ENCODE measurements at places on chromosomes 2 and 18. TPM values are rescaled to one million over a fixed set of nuclear protein-coding genes. Genes with fewer than 3 reads are reported as not detected.

The PIEZO2 gene
- 2.4 TPM for total RNA-seq

The MEP1B gene
- total RNA-seq: not detected

The STARD6 gene
- not detected for total RNA-seq

DNA sequence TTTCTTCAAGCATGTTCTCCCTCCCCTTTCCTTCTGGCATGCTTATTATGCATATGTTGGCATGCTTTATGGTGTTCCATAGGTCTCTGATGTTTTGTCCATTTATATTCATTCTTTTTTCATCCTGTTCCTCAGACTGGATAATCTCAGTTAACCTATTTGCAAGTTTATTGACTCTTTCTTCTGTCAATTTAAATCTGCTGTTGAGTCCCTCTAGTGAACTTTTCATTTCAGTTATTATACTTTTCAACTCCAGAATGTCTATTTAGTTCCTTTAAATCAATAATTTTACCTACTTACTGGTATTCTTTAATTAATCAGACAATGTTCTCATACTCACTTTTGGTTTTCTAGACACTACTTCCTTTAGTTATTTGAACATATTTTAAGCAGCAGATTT lies 101.2 kb downstream of the GALNT14 start:
- DNase-seq: no peak

The CNRIP1 gene
- total RNA-seq: 48.0 TPM

DNA sequence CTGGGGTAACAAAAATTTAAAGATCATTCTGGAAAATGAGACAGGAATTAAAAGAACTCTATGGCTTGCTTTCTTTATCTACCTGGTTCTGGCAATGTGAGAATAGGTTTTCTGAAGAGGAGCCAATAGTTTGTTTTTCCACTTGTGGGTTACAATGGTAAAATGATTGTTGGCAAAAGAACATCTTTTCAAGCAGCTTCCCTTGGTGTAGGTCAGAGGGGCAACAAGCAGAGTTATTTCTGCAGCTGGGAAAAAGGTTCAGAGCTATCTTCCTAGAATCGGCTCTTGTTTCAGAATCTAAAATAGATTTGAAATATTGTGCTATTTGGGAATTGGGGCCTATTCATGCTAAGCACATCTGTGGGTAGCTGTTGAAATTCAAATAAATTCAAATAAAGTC lies 11.5 kb upstream of the TSPYL6 start:
- no peak for DNase-seq

DNA sequence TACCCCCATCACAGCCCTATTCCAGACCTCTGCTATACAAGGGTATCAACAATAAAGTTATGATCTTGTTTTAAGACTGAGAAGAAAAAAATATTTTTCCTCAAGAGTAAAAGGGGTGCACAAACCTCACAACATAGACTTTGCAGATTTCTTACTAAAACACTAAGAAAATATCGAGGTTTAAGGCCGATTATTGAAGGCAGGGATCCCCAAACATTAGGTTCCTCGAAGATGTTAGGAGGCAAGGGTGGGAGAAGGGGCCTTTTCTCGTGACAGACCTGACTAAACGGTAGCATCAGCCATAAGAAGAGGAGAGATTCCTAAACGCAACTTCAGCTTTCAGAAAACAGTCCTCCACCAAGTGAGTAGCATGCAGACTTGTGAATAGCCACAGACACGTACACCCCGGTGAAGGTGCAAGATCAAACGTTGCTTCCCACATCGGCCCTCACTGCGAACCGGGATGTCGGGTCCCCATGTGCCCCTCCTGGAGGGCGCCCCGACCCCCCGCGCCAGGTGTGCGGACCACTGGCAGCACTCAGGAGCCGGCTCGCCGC lies 678 bp downstream of the PIAS2 start:
- no peak for DNase-seq

DNA sequence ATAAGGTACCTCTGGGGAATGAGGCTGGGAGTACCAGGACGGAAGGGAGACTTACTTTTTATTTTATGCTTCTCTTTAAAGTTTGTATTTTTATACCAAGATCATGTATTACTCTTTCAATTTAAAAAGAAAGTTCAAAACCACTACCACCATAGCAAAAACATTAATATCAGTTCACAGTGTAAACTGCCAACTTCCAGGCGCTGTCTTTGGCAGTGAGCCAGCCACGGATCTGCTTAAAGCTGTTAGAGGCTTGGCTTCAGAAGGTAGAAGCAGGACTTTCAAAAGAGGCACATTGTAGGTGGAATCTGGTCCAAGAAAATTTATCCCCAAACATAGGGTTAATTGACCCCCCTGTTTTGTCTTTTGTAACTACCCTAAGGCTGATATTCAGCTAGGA lies 74.8 kb downstream of the B3GNT2 start:
- DNase-seq: peak; percentile 48

DNA sequence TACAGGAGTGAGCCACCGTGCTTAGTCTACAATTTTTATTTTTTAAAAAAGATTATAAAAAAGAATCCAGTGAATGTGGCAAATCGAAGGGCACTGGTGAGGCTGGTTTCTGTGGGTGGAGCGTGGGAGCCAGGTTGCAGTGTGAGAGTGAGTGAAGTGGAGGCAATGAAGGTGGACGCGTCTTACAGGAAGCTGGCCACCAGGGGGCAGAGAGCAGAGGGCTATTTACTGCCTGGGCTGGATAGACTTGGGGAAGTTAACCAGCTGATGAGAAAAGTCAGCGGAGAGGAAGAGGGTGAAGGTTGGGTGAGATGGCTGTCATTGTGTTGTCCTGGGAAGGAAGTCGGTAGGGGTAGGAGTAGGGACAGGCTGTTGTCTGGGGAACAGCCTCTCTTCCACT lies 6.8 kb downstream of the SCTR start:
- DNase-seq: no peak

GRCh38 chr2:237205561-237205971 lies 119.9 kb downstream of the COPS8 start:
- DNase-seq: no peak

GRCh38 chr2:23533338-23533695 lies 148.3 kb downstream of the KLHL29 start:
- no peak for DNase-seq

The CD207 gene
- not detected for total RNA-seq

DNA sequence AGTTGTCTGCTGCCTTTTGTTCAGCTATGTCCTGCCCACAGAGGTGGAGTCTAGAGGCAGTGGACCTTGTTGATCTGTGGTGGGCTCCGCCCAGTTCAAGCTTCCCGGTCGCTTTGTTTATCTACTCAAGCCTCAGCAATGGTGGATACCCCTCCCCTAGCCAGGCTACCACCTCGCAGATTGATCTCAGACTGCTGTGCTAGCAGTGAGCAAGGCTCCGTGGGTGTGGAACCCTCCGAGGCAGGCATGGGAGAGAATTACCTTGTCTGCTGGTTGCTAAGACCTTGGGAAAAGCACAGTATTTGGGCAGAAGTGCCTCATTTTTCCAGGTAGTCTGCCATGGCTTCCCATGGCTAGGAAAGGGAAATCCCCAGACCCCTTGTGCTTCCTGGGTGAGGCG lies 146.0 kb downstream of the KCNJ3 start:
- no peak for DNase-seq

DNA sequence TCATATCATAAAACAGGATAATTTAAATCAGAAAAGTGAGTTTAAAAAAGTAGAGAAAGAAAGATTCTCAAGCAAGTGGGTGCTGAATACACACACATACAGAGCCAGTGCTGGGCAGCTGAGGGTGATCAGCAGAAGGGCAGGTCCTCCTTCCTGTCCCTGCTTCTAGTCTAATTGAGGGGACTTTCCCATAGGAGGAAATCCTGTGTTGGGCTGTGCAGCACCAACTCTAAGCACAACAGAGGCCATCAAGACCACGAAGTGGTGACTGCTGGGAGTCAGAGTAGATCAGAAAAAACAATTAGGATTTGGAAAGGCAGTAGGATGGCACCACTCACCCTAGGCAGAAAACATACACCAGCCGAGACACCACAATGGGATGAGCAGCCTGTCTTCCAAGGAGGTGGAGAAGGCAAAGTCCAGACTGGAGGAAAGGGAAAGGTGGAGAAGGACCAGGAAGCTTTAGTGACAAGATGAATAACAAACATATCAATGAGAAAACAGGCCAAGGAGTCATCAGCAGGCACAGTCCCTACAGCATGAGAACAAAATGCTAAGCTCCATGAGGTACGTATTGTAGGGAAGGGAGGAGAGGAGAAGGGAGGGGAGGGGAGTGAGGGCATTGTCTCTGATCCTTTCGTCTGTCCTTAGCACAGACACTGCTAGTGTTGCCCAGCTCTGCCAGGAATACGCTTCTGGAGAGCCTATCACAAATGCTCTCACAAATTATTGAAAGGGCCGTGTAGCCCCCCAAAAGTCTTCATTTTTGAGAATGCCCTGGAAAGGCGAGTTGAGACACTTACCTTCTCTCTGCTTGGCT lies 16.7 kb upstream of the MSGN1 start:
- DNase-seq: no peak

The MARCHF7 gene
- total RNA-seq: 84.8 TPM

The ABCB11 gene
- total RNA-seq: not detected

- no peak for DNase-seq
These were observed 56.9 kb upstream of the LPIN2 start for GRCh38 chr18:3069671-3070433.

DNA sequence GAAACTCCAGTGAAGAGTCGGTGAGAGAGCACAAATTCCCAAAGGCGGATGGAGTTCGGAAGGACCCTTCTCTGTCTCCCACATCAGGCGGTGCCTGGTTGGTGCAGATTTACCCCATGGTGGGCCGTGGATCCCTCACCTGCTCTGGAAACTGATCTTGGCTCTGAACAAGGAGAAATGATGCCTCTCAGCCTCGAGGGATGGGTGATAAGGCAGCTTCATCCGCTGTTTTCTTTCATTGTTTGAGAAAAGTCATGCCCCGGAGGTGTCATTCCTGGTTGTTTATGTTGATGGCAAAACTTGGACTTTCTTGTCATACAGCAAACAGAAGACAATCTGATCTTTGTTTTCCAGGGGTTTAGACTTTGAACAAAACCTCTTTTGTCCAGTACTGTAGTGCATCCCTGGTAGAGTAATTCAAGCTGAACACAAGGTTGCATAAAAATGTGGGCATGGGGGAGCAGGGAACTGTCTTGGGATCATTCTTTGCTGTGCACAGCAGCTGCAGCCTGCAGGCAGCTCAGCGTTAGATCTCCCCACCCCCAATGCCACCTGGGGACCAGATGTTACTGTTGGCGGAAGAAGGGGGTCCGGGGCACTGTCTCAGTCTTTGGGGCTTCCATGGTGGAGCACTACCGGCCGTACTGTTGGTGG lies 81.3 kb downstream of the NFATC1 start:
- DNase-seq: no peak

GRCh38 chr2:187976259-187976985 lies 315.3 kb upstream of the GULP1 start:
- no peak for DNase-seq

- no peak for DNase-seq
These were observed 106.9 kb downstream of the FARSB start for GRCh38 chr2:222548992-222549391.

- DNase-seq: no peak
These were observed 5.2 kb downstream of the ARHGAP25 start for GRCh38 chr2:68739595-68740399.

DNA sequence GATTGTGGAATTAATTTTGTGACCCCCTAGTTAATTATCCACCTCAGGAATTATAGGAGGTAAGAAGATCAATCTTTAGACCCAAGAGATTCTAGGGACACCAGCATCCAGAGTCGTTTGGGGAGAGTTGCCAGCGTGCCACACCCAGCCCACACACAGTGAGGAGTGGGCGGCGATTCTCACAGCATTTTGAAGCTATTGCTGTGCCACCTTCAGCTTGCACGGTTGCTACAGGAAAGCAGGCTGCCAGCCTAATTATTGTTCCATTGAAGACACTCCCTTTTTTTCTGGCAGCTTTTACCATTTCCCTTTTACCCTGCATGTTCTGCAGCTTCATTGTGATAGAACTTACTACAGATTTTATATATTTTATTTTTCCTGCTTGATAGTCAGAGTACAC lies 13.1 kb upstream of the MYL12A start:
- no peak for DNase-seq

- DNase-seq: no peak
These were observed 103.0 kb downstream of the USP40 start for GRCh38 chr2:233463586-233463985.

- DNase-seq: no peak
These were observed 13.7 kb downstream of the NCL start for GRCh38 chr2:231450548-231450989.

DNA sequence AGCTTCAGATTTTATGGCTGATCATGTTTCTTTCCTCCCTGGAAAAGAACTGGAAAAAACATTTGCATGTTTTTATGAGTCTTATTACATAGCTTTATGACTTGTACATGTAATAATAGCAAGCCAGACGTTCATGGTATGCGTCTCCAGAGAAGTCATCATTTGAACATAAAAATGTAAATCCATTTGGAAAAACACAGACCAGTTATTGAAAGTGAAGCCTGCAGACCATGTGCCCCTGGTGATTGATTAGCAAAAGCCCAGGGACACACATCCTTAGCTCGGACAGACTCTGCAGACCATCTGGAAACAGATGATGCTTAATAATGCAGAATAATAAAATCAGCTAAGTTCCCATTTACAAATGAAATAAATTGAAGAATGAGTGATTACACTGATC lies 283.1 kb downstream of the TDRD15 start:
- DNase-seq: no peak

The IL1R1 gene
- total RNA-seq: 36.5 TPM

GRCh38 chr2:179349670-179350303 lies 85.2 kb upstream of the SESTD1 start:
- DNase-seq: no peak

DNA sequence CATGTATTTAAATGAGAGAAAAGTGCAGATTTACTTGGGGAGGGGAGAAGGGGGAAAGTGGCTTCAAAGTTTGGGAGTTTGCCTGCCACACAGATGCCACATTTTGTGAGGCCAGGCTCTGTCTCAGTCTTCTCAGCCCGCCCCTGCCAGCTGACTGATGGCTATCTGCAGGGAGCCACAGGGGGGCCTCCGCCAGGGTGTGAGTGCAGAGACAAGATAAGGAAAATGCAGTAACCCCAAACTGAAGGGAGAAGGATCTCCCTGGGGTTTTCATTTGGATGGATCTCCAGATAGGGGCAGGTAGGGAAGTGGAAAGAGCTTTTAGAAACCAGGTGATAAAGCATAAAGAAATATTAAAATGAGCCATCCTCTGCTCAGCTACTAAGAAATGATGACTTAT lies 128.8 kb downstream of the ZNF521 start:
- DNase-seq: no peak

The MTCL1 gene
- 8.5 TPM for total RNA-seq

The SLC9A4 gene
- not detected for total RNA-seq
